Sciatic nerve (tissue), 2 donors: ENCODE measurements at places on chromosomes 2 and 18.

GRCh38 chr2:120656273-120656950 lies 79.3 kb upstream of the GLI2 start:
- no peak for DNase-seq

GRCh38 chr2:4354678-4355077 lies 651.3 kb downstream of the DCDC2C start:
- no peak for DNase-seq

- no peak for DNase-seq
These were observed 29.9 kb downstream of the PCARE start for GRCh38 chr2:29044459-29044858.

GRCh38 chr18:28004606-28005005 lies 172.3 kb downstream of the CDH2 start:
- DNase-seq = no peak
